HCT116 (cell line): ENCODE measurements at places on chromosomes 6 and 20. TPM values are rescaled to one million over a fixed set of nuclear protein-coding genes. Genes with fewer than 3 reads are reported as not detected.

Gene ATXN1
- total RNA-seq = 21.0 TPM

Gene RAE1
- total RNA-seq = 46.3 TPM

DNA sequence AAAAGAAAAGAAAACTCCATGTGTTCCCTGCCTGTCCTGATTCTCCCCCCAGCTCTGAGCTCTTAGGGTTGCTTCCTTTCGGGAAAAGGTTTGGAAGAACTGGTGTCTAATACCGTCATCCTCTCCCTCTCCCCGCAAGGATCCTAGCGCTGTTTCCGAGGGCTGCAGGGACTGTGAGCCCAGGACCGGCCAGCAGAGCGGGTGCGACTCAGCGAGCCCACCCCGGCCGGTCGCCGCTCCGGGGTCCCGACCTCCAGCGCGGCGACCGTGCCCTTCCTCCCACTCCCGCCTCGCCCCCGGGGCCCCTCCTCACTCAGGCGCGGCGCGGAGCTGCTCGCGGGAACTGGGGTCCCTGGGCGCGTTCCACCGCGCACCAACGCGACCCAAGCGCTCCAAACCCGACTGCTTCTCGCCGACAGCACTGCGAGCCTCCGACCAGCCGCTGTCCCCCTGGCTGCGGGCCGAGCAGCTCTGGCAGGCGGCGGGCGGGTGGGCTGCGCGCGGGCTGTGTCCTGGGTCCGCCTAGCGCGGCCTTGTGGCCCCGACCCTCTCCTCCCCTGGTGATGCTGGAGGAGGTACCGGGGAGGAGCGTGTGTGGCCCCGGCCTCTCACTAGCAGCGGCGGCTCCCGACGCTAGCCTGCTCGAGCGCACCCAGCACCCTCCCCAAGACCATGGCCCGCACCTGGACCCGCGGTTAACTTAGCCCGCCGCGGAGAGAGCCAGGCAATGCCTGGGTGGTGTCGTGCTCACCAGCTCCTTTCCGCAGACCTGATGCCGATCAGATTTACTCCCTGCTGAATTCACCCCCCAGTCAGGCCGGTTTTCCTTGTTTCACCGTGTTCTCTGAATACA, at the start of gene PLA2G7:
Gene PLA2G7, minus strand, starts transcription at position 509 of the 853 bp plus-strand sequence. CDS start 12,484 bp downstream, outside the sequence.
- no peaks in the 10 kb centered on the region for H3K36me3 ChIP-seq
- H3K27me3 ChIP-seq = no peaks in the 10 kb centered on the region
- H3K4me1 ChIP-seq = peaks cover 16% of the 10 kb centered on the region
- H3K4me3 ChIP-seq = peak within 1 kb of the TSS; percentile 45
- DNase-seq = no peak

Gene SDCBP2
- total RNA-seq = 3.4 TPM

Gene BNIP5
- not detected for total RNA-seq
